ENCODE measurements at places on chromosomes 4 and X.
A peak's percentile ranks its signal among the peaks of the same experiment; 100 is the strongest.

DNA sequence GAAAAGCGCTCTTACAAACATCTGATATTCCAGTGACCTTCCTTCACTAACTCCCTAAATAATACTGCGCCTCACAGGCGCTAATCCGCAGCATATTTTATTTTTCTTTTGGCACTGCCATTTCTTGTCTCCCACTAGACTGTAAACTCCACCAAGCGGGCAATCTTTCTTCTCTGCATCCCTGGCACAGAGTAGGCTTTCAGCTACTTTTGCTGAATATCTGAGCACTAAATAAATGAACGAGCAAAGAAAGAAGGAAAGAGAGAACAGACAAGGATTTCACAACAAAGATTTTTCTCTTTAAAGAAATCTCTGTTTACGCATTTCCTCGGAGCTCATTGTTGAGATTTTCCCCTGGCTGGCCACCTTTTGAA, 12.7 kb downstream of the NKX3-2 start:
- DNase-seq: no peak

- DNase-seq: peak; percentile 78
Observed at GRCh38 chr4:10015140-10015753, 6.0 kb downstream of the SLC2A9 start.

GRCh38 chrX:118615141-118615540, 112.3 kb upstream of the IL13RA1 start:
- no peak for DNase-seq

DNA sequence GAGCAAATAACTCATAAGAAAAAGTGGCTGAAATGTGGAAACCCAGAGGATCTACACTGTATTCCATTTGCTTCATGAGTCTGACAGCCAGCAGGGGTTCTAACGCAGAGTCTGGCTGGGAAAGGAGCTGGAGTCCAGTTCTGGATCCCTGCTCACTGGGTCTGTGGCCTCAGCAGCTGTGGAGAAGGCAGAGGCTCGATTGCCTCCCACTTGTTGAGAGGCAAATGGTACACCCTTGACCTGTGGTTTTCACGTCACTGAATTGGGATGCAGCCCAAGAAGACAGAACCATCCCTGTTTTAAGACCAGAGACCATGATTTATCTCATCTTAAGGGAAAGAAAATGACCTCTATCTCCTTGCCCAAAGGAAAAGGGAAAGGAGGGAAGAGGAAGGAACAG, 147.0 kb upstream of the NOCT start:
- DNase-seq: no peak

- no peak for DNase-seq
Observed at GRCh38 chrX:74371425-74372222, 49.7 kb upstream of the SLC16A2 start.

DNA sequence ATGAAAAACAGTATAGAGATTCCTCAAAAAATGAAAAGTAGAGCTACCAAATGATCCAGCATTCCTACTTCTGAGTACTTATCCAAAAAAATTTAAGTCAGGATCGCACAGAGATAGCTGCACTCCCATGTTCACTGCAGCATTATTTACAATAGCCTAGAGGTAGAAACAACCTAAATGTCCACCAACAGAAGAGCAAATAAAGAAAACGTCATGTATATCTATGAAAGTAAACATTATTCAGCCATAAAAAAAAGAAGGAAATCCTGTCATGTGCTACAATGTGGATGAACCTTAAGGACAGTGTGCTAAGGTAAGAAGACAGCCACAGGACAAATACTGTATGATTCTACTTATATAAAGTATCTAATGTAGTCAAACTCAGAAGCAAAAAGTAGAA, 12.4 kb downstream of the THOC2 start:
- no peak for DNase-seq

DNA sequence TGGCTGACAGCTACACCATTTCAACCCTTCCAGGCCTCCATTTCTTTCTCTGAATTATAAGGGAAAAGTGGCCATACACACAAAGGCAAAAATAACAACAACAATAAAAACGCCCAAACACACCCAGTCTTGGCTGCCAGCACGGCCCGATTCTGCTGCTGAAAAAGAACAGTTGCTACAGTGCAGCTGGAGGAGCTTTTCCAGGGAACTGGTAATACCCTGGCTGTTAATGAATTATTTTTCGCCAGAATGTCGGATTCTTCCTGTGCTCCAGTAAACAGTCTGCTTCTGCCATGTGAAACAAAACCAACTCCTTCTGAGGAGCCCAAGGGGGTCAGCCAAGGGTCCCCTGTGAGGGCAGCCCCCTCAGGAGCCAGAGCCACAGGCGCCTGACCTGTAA, 6.6 kb downstream of the RAI2 start:
- DNase-seq: no peak

- DNase-seq: no peak
Observed at GRCh38 chr4:58553679-58554078, 1443.5 kb upstream of the IGFBP7 start.

- DNase-seq: no peak
Observed at GRCh38 chr4:75800972-75801371, 76.6 kb downstream of the USO1 start.

GRCh38 chr4:56220261-56220660, 167.0 kb downstream of the AASDH start:
- DNase-seq: no peak

DNA sequence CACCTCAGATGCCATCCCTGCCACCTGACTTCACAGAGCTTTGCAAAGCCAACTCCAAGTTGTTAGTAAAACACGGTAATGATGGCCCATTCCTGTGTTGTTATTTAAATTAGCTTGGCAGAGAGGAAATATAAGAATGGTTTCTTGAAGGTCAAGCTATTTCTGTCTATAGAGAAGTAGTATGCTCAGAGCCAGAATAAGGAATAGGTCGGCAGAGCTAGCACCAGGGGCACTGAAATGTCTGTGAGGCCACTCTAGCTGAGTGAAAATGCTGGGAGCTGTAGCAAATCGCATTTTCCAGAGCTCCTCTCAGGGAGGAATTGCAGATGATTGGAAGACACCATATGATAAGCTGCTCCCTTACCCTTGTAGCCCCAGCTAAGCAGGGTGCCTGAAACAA, 615.4 kb upstream of the NR3C2 start:
- no peak for DNase-seq

- DNase-seq: no peak
Observed at GRCh38 chr4:81960961-81961360, 412.8 kb downstream of the HNRNPD start.

DNA sequence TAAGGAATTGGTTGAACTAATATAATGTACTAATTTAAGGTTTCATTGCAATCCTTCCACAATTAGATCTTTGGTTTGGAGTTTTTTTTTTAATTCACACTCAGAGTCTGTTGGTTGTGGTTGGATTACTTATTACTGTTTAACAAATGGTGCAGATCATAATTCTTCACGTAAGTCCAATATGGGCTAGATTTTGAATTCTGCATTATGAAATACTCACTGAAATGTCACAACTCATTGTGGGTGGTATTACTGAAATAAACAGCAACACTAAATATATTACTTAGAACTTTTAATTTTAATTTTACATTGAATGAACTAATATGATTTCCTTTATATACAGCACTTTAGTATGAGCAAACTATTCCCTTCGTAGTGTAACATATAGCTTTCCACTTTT, 94.2 kb upstream of the MYOZ2 start:
- DNase-seq: no peak

- no peak for DNase-seq
Observed at GRCh38 chr4:176360446-176360845, 40.7 kb downstream of the SPCS3 start.

GRCh38 chr4:152160225-152160800, 375.6 kb downstream of the FBXW7 start:
- no peak for DNase-seq

- DNase-seq: peak; percentile 74
Observed at GRCh38 chr4:40264995-40265909, 68.4 kb downstream of the RHOH start.

GRCh38 chrX:9907645-9908387, 59.3 kb upstream of the CLDN34 start:
- no peak for DNase-seq

- DNase-seq: no peak
Observed at GRCh38 chrX:98071331-98071730, 1187.6 kb downstream of the RPA4 start.

DNA sequence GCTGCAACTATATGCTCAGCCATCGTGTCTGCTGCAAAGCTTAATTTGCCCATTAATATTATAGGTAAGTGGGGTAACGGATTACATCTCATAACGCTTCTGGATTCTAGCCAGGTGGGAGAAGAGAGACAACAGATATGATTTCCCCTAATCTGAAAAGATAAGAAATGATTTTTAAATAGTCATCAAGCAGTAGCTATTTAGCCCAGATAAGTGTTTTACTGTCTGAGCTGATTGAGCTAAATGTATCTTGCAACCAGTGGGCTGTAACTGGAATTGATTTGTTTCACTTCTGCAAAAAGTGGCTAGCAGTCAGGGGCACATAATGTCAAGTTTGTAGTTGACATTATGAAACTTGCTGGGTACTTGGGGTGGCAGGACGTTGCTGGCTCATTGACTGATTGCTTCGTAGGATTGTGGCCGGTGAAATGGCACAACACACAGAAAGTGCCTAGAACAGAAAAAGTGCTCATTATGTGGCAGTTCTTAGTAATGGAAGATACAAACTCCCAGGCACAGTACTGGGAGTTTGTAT, 18.5 kb downstream of the LAP3 start:
- no peak for DNase-seq

- no peak for DNase-seq
Observed at GRCh38 chrX:150227321-150227860, 135.7 kb upstream of the MAMLD1 start.

DNA sequence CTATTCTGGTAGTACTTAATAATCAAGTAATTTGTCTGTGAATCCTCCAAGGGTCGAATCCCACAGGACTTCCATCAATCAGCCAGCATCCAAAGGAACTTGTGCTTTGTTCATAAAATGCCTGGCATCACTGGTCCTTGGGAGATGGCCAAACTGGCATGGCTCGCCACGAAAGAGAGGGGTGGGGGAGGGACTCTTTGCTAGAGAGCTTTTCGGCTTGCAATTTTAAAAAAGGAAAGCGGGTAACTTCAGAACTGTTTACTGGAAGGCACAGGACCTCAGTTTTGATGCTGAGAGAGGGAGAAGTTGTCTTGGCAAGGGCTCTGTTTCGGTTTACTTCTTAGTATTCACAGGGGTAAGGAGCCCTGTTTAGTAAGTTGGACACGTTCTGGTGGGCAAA, 79.4 kb upstream of the FHL1 start:
- no peak for DNase-seq

DNA sequence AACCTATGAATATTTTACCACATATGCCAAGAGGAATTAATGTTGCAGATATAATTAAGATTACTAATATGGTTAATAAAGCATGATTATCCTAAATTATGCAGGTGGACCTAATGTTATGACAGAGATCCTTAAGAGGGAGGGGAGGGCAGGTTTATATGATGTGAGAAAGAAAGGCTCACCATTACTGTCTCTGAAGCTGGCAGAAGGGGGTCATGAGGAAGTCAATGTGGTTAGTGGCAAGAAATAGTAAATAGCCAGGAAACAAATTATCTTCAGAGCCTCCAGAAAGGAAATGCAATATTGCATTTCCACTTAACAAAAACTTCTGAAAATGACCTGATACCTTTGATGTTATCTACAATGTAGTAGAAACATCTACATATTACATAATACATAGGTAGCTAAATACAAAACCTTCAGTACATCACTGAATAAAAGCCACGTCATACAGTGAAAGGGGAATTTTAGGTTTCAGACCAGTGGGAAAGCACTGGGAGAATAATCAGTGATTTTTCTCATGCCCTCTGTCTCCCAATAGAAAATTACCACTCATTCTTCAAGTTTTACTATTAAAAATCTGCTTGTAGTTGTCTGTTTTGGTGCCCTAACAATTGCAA, 609.2 kb downstream of the SPOCK3 start:
- no peak for DNase-seq

DNA sequence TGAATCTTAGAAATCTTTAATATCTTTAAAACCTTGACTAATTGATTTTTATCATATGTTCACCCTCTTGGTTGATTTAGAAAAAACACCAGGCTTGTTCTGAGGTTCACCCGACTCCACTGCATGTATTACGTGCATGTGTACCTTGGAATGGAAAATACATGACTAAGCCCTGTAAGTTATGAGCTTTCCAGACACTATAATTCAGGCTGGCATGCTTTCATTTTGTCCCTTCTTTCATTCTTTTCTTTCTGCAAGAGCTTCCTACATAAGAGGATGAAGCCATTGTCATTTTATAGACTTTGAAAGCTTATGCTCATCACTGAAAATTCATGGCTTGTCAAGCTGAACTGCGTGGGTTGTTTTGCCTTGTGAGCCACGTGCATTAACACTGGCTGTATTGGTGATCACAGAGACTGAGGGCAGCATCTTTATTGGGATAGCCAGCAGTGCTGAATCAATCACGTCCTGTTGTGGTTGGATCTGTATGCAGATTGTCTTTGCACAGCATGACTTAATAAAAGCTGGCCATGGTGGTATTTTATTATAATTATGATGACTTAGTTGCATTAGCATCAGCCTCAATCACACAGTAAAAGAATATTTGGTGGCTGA, 141.9 kb downstream of the SLIT2 start:
- peak; percentile 44 for DNase-seq

- no peak for DNase-seq
Observed at GRCh38 chr4:48375651-48376304, 34.4 kb downstream of the SLAIN2 start.

GRCh38 chr4:183299464-183299863, 20.6 kb downstream of the CLDN22 start:
- DNase-seq: no peak

- no peak for DNase-seq
Observed at GRCh38 chrX:89034679-89035078, 287.7 kb downstream of the CPXCR1 start.

- no peak for DNase-seq
Observed at GRCh38 chr4:77121736-77122240, 35.2 kb upstream of the CCNG2 start.

- peak; percentile 53 for DNase-seq
Observed at GRCh38 chrX:110964786-110965185, 131.2 kb upstream of the PAK3 start.

- peak; percentile 10 for DNase-seq
Observed at GRCh38 chr4:152021788-152022438, 261.1 kb upstream of the GATB start.

DNA sequence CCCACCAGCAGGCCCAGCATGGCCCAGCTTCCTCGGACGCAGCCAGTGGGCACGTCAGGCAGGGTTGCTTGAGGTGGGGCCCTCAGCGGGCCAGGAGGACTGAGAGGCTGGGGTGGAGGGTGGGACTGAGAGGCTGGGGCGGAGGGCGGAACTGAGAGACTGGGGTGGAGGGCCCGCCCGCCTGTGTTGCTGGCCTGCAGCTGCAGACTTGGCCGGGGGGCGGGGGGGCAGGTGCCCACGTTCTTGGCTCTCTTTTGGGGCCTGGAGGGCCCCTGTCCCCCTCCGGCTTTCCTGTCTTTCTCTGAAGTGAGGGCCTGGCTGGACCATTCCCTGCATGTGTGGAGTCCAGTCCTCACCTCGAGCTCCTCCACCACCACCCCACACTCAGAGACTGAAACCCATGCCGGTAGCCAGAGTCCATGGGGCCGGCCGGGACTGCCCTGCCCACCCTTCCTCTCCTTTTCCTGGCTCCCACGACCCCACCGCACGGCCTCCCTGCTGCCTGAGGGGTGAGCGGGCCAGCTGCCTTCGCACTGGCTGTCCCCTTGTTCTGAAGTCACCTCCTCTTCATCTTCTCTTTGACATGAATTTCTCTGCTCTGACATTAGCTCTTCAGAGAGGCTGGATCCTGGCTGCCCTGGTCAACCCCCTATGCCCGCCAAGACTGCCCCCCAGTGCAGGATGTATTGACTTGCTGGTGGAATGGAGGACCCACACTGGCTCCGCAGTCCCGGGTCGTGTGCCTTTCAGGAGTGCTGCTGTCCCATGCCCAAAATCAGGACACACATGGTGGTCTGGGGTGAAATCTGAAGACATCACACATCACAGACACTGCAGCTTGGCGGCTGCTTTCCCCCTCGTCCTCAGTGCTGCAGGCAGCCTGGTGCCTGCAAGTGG, 10.1 kb upstream of the NKX1-1 start:
- no peak for DNase-seq

Measured in NCI-H146 (cell line).